ENCODE measurements at places on chromosomes 12 and 14. TPM values are rescaled to one million over a fixed set of nuclear protein-coding genes. Genes with fewer than 3 reads are reported as not detected.

The LRRK2 gene
- total RNA-seq, result 0.81 TPM

The CACNA2D4 gene
- total RNA-seq, result 9.4 TPM

DNA sequence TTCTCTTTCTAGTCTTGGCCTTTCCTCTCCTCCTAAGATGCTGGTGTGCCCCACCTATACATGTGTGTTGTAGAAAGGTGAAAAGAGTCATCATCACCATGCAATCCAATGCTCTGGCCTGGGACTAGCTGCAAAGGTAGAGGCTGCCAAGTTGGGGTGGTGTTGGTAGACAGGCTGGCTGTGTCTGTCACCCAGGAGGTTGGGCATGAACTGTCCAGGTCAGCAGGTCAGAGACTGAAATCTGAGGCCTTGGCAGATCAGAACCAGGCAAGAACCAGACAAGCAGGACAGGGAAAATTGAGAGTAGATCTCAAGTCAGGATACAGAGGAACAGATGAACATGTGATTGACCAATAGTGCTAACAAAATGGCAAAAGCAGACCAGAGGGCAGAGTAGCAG lies 26.2 kb downstream of the L2HGDH start:
- DNase-seq, result no peak

GRCh38 chr12:87120440-87120839 lies 864.2 kb upstream of the MGAT4C start:
- DNase-seq, result no peak

DNA sequence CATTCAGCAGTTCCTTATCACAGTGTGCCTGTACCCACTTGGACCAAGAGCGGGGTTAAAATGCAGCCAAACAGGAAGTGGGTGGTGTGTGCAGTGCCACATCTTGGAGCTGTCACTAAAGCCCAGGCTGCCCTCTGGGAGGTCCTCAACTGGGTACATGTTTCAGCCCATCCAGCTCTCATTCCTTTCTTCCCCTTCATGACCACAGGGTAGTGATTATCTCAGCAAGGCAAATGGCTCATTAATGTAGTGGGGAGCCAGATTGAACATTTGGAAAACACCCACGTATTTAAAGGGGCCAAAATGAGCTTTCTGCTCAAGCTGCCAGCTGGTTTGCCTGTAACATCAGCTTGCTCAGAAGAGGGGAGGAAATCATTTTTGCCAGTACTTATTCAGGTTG lies 210.8 kb upstream of the BTG1 start:
- DNase-seq, result no peak

DNA sequence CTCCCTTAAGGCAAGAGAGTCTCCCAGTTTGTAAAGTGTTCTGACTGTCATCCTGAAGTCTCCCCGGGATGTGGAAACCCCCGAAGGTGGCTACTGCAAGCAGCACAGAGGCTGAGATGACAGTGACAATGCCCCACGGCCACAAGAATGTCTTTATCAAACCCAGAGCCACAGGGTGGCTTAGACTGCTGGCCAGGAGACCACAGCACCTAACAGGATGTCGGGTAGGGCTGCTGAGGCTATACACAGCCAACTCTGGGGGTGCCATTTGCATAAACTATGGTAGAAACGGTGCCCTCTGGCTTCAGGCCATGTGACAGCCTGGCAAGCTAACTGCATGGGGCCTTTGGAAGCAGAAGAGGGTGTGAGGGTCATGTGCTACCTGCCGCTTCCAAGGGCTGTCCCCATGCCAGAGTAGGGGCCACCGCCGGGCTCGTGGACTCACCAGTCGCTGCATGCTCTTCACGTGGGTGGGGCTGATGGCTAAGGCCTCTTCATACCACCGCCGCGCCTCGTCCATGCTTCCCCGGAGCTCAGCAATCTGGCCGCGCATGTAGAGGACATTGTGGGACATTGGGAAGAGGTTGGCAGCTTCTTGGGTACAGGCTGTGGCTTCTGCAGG lies 180.9 kb downstream of the CALM1 start:
- no peak for DNase-seq

Data from hematopoietic multipotent progenitor cell (in vitro differentiated cells).